ENCODE measurements at places on chromosomes 4 and X. TPM values are rescaled to one million over a fixed set of nuclear protein-coding genes. Genes with fewer than 3 reads are reported as not detected.
A peak's percentile ranks its signal among the peaks of the same experiment; 100 is the strongest.

Gene MPP1
- 37.1 TPM for total RNA-seq

Gene ATP11C
- 19.1 TPM for total RNA-seq

Gene CCSER1
- total RNA-seq, result not detected

Gene LNX1
- total RNA-seq, result 0.46 TPM

Gene TCP11X2
- total RNA-seq, result not detected

Gene ATRX
- 77.0 TPM for total RNA-seq

Gene CLOCK
- 8.6 TPM for total RNA-seq

Gene HSFX4
- total RNA-seq, result not detected

Gene TRIM61
- total RNA-seq, result 1.8 TPM

Gene PRDM8
- total RNA-seq, result 3.3 TPM

Gene ADGRG4
- total RNA-seq, result not detected

Gene LRCH2
- total RNA-seq, result not detected

Gene KIT
- 0.22 TPM for total RNA-seq

GRCh38 chrX:46485897-46486296 lies 59.3 kb downstream of the ZNF674 start:
- DNase-seq, result no peak

DNA sequence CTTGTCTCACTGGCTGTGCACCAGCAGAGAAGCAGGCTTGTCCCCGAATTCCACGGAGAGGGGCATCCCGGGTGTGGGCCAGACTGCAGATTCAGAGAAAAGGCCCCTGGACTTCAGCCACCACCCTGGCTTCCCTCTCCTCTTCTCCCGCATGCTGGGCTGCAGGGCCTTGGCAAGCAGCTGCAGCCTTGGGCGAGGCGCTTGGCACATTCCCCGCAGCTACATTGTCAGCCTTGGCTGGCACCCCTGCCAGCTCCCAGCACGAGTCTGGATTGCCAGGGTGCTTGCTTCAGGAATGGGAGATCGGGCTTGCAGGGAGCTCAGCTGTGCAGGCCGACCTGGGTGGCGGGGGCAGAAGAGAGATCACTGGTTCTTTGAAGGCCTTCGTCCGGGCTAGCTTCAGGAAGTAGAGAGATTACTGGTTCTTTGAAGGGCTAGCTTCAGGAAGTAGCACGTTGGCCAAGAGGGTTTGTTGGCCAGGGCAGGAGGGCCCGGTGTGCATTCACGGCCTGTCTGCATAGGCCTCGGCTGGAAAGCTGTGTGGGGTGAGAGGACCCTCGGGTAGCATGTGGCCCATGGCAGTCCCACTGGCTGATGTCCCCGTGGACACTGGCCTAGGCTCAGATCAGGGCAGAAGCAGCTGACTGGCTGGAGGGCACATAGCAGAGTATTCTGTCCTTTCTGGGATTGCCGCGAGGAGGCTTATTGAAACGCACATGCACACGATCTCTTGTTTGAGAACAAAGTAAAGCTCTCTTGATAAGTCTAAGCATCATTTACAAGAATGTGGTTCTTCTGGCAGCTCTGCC lies 2.7 kb downstream of the ABCD1 start:
- DNase-seq, result no peak

- no peak for DNase-seq
Measured at GRCh38 chr4:56226579-56226978, 160.7 kb downstream of the AASDH start.

- DNase-seq, result no peak
Measured at GRCh38 chr4:7129871-7130620, 62.2 kb upstream of the GRPEL1 start.

DNA sequence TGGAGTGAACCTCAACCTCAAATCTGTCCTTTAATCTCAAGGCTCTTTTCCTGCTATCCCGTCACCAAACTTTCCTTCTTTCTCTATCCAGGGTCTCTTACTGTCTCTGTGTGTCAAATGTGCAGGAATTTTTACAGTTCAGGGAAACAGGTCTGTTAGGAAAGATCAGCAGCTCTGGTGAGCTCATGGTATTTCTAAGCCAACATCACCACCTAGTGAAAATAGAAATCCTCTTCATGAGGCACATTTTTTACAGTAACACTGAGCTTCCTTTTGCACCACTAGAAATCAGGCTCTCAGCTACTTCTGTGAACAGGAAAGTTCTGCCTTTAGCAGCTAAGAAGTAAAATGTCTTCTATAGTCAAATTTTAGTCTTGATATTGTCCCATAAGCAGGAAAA lies 39.6 kb downstream of the NUDT11 start:
- no peak for DNase-seq

DNA sequence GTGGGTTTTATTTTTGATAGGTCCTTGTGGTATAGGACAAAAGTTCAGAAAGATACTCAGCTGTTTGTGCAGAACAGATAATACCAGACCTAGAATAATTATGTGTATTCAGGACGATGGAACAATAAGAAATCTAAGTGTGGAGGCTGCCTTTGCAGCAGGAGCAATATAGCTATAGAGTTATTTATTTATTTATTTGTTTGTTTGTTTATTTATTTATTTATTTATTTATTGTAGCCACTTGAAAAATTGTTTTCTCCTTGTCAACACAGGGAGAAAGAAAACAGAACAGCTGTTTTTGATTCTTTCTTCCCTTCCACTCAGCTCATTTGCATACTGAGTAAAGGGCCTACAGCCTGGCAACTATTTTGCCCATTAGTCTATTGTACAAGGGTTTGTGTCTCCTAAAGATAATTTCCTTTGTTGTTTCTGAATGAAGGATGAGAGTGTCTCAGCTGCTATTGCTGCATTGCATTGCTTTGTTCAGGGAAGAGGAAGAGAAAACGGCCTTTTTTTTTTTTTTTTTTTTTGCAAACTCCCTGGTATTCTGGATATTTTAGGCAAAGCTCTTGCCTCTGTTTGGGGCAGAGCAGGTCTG lies 56.0 kb upstream of the ESX1 start:
- DNase-seq, result no peak

DNA sequence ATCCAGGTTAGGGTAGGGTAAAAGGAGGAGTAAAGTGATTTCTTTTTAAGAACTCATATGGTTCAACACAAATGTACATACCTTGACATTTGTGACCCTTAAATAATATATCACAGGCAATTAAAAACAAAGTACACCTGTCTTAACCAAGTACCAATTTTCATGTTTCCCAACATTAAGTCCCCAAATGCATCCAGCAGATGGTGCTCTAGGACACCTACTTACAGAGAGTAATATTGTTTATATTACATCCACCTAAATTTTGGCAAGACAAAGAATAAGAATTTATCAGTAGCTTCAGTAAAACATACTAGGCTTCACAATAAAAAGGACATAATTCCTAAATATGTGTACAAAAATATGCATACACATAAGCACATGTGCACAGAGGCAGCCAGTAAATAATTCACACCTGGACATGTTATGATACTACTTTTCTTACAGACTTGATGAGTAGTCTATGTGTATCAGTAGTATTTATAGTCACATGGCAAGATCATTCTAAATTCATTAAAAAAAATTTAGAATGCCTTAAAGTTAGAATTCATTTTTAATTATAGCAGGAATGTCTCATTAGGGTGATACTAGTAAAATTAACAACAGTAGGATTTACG lies 219.7 kb downstream of the DCLK2 start:
- peak; percentile 37 for DNase-seq

GRCh38 chr4:168383510-168383909 lies 65.0 kb upstream of the DDX60 start:
- no peak for DNase-seq

DNA sequence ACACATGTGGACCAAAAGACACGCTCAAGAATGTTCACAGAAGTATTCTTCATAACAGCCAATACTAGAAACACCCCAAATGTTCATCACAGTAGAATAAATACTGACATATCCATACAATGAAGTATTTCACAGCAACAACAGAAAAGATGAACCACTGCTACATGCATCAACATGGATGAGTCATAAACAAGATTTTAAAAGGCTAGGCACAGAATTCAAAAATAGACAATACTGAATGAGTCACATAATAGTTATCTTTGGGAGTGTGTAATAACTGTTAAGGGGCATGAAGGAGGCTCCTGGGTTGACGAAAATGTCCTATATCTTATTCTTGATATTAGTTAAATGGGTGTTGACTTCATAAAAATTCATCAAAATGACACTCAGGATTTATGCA lies 43.5 kb downstream of the CLOCK start:
- no peak for DNase-seq

- DNase-seq, result no peak
Measured at GRCh38 chrX:139751053-139751452, 43.1 kb upstream of the MCF2 start.

GRCh38 chr4:59484944-59485343 lies 1715.2 kb upstream of the ADGRL3 start:
- DNase-seq, result no peak

GRCh38 chrX:96182366-96182765 lies 502.3 kb upstream of the DIAPH2 start:
- DNase-seq, result no peak

DNA sequence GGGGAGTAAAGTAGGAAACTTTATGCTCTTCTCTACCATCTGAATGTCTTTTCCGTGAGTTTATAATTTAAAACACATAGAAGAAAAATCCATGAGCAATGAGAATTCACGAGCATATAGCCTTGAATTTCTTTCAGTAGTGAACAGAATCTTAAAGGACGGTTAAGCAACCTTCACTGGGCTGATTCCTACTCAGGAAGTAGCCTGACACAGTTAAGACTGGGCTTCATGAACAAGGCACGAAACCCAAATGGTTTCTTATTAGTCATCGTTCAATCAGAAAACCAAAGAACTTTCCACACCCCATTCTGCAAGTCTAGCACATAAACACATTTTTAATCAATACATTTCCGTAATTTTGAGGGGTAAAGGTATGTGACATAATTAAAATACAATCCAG lies 95.8 kb downstream of the SH3KBP1 start:
- DNase-seq, result no peak

GRCh38 chr4:4667622-4668081 lies 125.8 kb upstream of the STX18 start:
- DNase-seq, result no peak

GRCh38 chr4:85067342-85067741 lies 100.9 kb upstream of the WDFY3 start:
- no peak for DNase-seq

- DNase-seq, result peak; percentile 17
Measured at GRCh38 chr4:82293304-82293703, 80.5 kb downstream of the HNRNPD start.

DNA sequence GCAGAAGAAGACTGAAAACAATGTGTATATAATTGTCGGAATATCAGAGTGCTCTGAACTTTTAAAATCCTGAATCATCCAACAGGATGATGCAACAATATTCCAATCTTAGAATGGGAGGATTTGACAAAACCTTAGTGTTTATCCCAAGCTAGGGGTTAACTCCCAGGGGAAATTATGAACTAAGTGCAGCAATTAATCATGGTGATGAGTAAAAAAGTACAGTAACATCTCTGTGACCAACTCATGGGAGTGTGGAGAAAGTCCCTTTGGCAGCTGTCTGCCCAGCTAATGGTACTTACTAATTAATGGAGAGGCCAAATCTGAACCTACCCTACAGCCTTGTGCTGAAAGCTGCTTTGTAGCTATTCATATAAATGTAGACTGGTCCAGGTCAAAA lies 257.6 kb upstream of the DDX53 start:
- DNase-seq, result no peak

- DNase-seq, result no peak
Measured at GRCh38 chrX:110985470-110985869, 110.5 kb upstream of the PAK3 start.

DNA sequence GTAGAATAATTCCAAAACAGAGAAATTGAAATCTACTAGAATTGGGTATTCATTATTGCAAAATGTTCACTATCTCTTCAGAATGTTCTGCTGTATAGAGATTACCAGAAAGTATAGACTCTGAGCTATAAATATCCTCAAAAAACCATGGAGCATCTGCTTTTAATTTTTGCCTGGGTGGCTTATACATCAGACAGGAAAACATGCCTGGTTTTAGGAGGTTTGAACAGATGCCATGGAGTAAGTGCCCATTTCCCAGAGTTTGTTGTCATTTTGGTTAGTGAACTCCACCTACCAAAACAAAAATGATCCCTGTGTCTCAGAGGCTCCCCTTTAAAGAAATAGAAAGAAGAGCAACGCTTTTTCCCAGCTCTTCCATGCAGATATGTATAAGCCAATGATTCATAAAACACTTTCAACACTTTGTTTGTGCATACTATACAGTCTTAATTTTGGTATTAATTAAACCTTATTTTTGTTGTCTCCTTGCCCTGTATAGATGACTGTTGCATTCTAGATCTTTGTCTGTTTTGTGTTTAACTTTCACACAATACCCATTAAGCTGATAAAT lies 68.7 kb downstream of the MEPE start:
- DNase-seq, result no peak

GRCh38 chrX:5113128-5113527 lies 1115.5 kb downstream of the NLGN4X start:
- no peak for DNase-seq

- no peak for DNase-seq
Measured at GRCh38 chr4:56737666-56738065, 56.6 kb upstream of the HOPX start.

DNA sequence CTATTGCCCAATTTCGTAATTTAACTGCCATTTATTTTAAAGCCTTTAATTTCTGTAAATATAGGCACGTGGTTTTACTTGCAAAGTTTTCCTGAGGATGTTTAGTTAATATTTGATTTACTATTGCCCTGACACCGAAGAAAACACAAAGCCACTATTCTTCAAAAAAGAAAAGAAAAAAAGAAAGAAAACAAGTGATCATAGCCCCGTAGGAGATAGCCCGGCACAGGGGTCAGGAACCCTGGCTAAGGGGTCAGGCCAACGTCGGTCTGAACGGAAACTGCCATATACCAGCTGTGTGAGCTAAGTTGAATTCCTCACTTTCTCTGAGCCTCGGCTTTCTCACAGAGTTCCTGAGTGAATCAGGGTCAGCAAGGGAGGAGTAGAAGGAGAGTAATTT lies 17.7 kb upstream of the LAMP2 start:
- no peak for DNase-seq

DNA sequence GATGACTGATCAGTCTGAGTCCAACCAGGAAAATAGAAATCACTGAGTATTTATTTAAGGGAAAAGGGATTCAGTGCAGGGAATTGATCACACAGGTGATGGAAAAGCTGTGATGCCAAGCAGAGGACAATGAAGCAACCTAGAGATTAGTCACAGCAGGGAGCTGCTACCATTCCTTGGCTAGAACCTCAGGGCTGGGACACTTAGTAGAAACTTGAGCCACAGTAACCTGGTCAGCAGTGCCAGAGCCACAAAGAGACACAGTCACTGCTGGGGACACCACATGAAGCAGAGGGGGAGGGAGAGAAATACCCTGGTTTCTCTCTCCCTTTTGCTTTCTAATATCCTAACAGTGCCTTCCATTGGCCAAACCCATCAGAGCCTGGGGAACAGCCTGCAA lies 38.7 kb downstream of the RTL9 start:
- no peak for DNase-seq

- DNase-seq, result no peak
Measured at GRCh38 chr4:4555916-4556315, 14.1 kb upstream of the STX18 start.

DNA sequence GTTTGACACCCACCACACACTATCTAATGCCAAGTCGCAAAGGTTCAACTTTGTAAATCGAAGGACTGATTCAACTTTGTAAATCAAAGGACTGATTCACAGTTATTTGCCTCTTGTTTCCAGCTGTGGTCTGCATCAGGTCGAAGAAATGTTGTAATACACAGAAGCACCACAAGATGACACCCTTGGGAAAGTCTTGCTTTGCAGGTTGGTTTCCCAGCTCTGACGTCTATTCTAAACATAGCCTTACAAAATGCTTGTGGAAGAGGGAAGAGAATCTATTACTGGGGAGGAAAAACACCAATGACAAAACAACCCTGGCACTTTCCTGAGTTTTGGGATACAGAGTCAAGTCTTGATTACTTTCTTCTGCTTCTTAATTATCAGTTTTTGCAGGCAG lies 35.3 kb downstream of the SUPT20HL1 start:
- DNase-seq, result peak; percentile 56

- no peak for DNase-seq
Measured at GRCh38 chr4:8649631-8650361, 57.2 kb downstream of the CPZ start.

All from activated T-cell treated with anti-CD3 and anti-CD28 coated beads, Interleukin-2, amount 50 U/mL, for 72 hours (primary cell).